NT2/D1 (cell line): ENCODE measurements at places on chromosomes 5 and 9.

- no peak for DNase-seq
These were observed 7.2 kb upstream of the SNX30 start for GRCh38 chr9:112743216-112743836.

DNA sequence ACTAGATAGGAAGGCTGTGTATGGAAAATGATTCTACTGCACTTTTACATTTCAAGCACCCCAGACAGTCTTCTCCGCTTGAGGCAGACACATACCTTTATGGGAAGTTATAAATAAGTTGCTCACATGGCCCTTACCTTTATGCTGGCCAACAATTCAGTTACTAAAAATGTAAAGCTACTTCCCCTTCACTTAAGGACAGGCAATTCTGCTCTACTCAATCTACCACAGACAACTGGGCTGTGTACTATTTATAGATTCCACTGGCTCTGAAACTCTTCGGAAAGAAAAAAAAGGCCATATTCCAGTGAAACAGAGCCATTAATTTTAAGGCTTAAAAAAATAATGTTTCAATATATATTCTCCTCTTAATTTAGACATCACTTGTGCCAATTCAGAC, 59.4 kb downstream of the ELAVL2 start:
- DNase-seq: no peak

DNA sequence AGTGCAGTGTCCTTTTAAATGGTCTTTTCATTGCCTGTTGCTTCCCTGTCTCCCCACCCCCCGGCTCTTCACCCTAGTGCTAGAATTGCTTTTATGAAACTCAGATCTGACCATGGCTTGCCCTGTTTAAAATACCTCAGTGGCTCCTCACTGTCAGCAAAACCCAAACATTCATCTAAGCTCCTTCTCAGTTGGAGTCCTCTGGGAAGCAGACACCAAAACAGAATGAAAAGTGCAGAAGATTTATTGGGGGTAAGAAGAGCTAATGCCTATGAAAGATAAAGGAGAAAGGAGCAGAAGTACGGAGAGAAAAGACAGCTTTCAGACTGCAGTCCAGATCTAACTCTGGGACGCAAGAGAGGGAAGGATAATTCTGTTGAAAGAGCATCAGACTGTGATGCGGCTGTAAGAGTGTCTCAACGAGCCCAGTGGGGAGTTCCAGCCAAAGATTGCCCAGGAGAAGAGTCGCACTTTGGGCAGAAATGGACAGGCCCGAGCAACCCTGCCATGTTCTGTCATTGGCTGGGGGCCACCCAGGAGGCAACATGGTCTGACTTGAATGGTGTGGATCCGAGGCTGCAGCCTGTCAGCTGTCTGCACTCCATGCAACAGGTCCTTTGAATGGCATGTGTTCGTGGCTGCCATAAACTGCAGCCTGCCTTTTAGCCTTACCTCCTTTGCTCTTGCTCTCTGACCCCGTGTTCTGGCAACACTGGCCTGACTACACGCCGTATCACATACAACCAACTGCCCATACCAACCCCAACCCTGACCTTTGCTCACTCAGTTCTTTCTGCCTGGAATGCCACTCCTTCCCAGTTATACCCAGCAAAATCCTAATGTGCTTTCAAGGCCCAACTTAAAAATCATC, 55.9 kb downstream of the IRF1 start:
- DNase-seq: no peak

DNA sequence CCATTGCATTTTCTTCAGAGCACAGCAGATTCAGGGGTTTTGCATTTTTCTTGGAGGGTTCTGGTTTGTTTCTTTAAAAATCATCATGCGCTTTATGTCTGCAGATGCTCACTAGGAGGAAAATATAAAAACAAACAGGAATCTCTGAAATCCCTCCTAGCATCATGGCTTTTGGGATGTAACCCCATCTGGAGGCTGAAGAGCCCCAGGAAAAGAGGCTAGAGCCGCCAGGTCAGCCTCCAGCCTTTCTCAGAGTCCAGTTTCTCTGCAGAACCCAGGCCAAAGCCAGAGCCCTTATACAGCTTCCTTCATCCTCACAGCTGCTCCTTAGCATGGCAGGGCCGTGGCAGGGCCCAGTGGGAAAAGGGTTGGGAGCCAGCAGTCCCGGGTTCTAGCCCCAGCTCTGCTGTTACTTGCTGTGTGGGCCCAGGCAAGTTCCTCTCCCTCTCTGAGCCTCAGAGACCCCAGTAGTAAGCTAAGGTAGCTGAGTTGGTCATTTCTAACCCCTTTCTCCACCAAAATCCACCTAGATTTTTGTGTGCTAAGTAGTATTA, 62.1 kb downstream of the PAX5 start:
- no peak for DNase-seq

GRCh38 chr5:142736247-142736632, 33.9 kb upstream of the ARHGAP26 start:
- DNase-seq: no peak

DNA sequence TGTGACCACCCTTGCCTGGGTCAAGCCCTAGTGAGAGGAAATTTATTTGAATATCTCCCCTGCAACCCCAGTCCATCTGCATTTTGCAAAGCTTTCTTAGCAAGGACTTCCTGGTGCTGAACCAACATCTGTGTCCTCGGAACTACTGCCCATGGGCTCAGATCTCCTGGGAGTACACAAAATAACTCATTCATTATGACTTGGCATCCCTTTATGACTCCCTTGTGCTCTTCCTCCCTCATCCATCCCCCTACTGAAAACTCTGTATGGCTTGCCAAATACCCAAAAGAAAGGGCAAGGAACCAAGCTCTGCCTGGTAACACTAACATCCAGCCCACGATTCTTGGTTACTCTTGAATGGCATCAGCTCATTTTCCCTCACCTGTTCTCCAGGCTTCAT, 368.5 kb downstream of the NTRK2 start:
- DNase-seq: no peak

DNA sequence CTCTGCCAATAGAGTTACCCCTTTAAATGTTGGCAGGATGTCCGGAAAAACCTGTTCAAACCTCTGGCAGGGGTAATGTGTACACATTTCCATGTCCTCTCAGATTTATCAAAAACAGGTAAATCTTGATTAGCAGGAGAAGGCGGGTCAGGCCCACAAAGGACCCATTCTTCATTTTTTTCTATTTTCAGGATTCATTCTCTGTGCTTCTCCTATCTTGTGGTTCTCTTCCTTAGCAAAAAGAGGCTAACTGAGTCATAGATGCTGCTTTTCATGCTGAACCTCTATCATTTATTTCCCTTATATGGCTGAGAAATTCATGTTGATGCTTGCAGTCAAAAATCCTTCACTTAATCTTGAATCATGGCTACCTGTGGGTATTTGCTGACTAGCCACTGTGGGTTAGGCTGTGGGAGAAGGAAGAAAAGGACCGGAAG, 112.7 kb upstream of the IQGAP2 start:
- no peak for DNase-seq

- DNase-seq: no peak
These were observed 420.2 kb downstream of the AGTPBP1 start for GRCh38 chr9:85321561-85321960.

DNA sequence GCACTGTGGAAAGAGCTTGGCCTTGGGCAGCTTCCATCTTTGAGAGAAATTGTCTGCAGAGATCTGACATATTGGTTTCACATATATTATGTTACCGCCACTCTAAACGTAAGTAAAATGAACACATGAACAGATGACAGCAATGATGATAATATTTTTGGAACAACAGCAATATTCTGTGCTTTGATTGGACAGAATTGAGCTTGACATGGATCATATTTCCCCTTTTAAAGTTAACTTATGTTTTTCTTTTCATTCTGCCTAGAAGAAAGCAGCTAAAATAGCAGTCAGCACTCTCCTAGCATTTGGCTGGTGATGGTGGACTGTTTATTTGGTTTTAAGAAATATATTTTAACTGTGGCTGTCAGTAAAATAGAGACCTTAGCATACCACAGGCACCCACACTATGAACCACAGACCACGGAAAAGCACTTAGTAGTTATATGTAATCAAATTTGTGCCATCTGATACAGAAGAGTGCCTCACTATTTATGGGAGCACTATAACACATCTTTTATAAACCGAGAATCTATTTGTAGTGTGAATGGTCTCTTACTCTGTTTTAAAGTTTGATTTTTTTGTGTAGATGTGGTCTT, 1.8 kb upstream of the CFAP95 start:
- no peak for DNase-seq

- no peak for DNase-seq
These were observed 665 bp downstream of the SLC6A3 start for GRCh38 chr5:1444361-1445189.

GRCh38 chr5:65229841-65230240, 251.9 kb downstream of the ADAMTS6 start:
- no peak for DNase-seq

- DNase-seq: no peak
These were observed 53.0 kb upstream of the RETREG1 start for GRCh38 chr5:16669776-16670175.

GRCh38 chr9:109745335-109746283, 34.4 kb upstream of the PALM2AKAP2 start:
- no peak for DNase-seq

DNA sequence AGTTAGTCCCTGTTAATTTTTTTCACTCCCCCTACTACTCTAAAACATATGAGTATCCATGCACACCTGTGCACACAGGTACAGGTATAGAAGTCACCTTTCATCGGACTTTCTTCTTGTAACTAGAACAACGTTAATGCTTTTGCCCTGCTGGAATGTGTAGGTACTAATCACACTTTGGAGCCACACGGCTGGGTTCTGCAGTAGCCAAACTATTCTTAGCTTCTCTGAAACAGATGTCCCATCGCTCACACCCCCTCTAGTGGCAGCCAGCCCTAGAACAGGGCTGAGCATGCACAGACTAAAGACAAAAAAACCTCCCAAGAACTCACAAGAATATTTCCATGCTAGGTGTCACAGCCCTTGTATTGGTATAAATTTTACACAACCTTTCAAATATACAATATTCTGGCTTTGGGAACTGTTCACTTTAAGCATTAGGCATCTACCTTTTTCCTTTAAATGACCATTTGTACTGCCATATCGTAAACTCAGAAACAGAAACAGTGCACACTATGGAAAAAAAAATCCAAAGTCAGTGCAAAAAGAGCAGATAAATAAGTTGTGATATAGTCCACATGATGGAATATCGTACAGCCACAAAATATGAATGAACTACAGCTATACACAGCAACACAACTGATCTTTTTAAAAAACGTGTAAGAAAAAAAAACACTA, 64.0 kb downstream of the RETREG1 start:
- peak; percentile 47 for DNase-seq

- DNase-seq: no peak
These were observed 34.5 kb upstream of the ACOT12 start for GRCh38 chr5:81428446-81428845.

GRCh38 chr9:130289711-130290241, 24.2 kb downstream of the HMCN2 start:
- no peak for DNase-seq

GRCh38 chr9:4423207-4423610, 67.1 kb upstream of the SLC1A1 start:
- DNase-seq: no peak

DNA sequence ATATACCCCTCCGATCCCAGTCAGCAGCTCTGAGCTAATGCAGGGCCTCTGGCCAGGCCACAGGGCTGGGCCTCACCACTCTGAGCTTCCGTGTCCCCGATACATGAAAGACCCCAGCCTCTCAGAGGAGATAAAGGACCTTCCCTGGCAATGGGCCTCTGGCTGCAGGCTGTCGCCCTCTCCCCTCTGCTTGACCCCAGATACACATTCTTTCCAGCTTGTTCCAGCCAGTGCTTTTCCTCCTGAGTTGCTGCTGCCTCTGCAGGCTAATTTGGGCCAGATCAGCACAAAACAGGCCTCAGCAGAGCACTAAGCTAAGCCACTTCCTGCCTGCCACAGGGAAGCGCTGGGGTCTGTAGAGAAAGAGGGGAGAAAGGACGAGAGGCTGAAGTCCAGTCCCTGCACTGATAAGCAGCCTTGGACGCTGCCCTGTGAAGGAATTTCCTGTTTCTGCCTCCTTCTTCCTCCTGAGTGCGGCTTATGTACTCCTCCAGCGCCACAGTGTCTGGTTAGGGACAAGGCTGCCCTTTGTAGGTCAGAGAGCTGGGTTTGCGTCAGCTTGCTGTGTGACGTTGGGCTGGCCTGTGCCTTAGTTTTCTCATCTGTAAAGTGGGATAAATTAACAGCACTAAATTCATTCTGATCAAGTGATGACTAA, 73.0 kb upstream of the IL17B start:
- DNase-seq: no peak

GRCh38 chr5:160434022-160434531, 12.4 kb downstream of the PTTG1 start:
- DNase-seq: no peak
